ENCODE measurements at places on chromosomes 13 and 19. TPM values are rescaled to one million over a fixed set of nuclear protein-coding genes. Genes with fewer than 3 reads are reported as not detected.

BRCA2 gene
- 2.6 TPM for total RNA-seq

SCN1B gene
- 2.3 TPM for total RNA-seq

ZNF844 gene
- 14.6 TPM for total RNA-seq

ZNF135 gene
- 1.2 TPM for total RNA-seq

SELENOV gene
- not detected for total RNA-seq

KCNC3 gene
- total RNA-seq, result 0.39 TPM

ZNF460 gene
- total RNA-seq, result 57.1 TPM

OVOL3 gene
- not detected for total RNA-seq

PSG7 gene
- not detected for total RNA-seq

ONECUT3 gene
- total RNA-seq, result not detected

PTGIR gene
- not detected for total RNA-seq

SOHLH2 gene
- total RNA-seq, result not detected

MCEMP1 gene
- 1.5 TPM for total RNA-seq

ZNF470 gene
- total RNA-seq, result 1.1 TPM

All from CD8-positive, alpha-beta T cell (primary cell).